Activated naive CD4-positive, alpha-beta T cell treated with anti-CD3 and anti-CD28 coated beads, Interleukin-2, amount 10 ng/mL, durations not matched to agents 7 days and 5 days (primary cell): ENCODE measurements at places on chromosomes 2 and 18.

DNA sequence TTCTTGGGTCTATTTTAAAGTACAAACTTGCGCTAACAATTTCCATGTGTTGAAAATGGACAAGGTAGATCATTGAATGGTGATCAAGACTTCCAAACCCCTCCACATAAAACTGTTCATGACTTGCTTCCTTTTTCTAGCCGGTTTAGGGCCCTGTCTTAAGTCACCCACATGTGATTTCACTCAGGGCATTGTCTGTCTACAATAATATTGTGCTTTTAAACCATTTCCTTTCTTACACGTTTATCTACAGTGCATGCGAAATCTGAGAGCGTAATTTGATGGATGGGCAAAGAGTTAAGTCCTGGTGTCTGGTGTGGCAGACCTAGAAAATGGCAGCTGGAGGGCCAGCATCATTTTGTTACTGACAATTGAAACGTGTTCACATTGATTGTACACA lies 2.0 kb upstream of the ZNF516 start:
- no peak for DNase-seq

DNA sequence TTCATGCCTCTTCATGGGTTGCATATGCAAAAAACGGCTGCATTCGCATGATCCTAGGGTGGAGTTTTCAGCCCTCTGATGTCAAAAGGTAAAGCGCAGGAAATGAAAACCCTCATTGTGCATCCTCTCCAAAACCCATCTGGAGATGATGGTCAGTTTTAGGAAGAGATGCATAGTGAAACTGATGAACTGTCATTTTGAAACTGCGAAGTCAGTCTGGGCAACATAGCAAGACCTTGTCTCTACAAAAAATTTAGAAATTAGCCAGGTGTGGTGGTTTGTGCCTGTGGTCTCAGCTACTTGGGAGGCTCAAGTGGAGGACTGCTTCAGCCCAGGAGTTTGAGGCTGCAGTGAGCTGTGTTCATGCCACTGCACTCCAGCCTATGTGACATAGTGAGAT lies 2.5 kb upstream of the TTLL4 start:
- no peak for DNase-seq

GRCh38 chr2:216596236-216596979 lies 36.8 kb upstream of the IGFBP2 start:
- no peak for DNase-seq

- no peak for DNase-seq
Measured at GRCh38 chr2:16862471-16862870, 196.8 kb upstream of the CYRIA start.

DNA sequence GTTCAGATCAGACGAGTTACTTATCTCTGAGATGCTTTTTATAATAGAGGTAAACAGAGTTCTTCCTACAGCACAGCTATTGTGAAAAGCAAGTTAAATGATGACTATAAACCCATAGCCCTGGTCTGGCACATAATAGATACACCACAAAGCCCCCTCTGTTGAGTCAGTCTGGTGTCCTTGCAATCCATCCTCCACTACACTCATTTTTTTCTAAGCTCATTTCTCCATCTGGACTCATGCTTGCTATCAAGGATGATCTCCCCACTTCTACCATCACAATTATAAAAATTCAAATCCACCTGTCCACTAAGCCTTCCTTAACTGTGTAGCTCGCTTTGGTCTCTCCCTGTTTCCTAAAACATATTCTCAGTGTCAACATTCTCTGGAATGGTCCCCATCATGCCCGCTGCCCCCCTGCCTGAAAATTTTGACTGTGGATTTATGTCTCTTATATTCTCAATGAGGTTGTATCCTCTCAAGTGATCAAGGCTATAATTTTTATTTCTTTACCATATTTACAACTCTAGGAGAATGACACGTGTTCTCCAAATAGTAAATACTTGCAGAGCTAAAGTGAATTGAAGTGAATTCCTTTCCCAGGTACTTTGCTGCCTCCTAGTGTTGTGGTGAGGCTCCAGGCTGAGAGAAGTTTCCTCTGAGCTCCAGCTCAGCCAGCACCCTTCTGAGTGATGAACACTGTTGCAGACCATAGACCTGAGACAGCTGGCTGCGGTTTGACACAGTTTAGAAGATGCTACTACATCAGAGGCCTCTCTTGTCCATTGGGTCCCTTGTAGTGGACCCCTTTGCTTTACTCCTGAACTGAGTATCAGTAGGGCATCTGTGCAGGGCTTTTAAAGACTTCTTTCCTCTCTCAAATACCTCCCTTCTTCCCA lies 108.7 kb downstream of the DPP10 start:
- DNase-seq: peak; percentile 34

DNA sequence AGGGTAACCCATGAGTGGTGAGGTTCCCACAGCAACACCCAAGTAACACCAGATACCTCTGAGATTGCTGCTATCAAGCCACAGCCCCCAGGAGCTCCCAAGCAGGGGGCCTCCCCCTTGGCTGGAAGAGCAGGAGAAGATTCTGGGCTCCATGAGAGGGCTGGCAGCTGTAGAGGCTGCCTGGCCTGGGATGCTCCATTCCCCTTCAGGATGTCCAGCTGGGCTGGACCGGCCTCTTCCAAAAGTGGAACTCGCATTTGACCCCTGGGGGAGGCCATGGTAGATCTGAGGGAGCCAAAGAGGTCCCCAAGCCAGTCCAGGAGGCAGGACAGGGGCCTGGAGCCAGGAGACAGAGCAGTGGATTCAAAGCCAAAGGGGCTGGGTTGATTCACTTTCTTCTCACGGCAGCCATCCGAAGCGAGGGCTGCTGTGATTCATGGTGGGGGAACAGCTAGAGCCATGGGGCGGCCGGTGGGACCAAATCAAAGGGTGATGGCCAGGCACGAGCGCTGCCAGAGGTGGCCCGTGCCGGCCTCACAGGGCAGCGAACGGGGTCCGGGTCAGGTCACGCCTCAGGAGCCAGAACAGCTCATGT lies 95.3 kb upstream of the ID2 start:
- no peak for DNase-seq

DNA sequence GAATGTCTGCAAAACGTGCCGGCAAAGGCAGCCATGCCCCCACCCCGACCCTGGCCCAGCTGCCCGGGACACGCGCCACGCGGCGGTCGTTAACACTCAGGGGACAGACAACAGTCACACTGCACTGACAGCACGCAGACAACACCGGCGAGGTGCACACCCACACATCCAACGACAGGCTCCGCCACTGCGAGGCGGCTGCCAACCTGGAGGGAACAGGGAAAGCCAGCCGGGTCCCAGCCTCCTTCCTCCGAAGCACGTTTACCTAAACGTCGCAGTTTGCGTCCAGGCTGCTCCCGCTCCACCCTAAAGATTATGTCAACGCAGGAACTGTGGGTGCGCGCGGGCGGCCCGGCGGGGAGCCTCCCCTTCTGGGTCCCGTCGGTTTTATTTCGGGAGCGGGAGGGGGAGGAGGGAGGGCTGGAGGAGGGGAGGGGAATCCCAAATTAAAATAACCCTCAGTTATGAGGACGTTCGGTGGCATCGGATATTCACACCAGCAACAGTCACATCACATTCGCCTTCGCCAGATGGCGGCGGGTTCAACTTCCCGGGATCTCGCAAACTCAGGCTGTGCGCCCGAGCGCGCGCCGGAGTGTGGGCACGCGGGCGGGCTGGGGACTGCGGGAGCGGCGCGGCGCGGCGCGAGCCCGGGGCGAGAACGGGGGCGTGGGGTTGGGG lies 644 bp downstream of the PTGR3 start:
- peak; percentile 67 for DNase-seq

GRCh38 chr2:144376926-144377325 lies 143.0 kb downstream of the ZEB2 start:
- DNase-seq: no peak

DNA sequence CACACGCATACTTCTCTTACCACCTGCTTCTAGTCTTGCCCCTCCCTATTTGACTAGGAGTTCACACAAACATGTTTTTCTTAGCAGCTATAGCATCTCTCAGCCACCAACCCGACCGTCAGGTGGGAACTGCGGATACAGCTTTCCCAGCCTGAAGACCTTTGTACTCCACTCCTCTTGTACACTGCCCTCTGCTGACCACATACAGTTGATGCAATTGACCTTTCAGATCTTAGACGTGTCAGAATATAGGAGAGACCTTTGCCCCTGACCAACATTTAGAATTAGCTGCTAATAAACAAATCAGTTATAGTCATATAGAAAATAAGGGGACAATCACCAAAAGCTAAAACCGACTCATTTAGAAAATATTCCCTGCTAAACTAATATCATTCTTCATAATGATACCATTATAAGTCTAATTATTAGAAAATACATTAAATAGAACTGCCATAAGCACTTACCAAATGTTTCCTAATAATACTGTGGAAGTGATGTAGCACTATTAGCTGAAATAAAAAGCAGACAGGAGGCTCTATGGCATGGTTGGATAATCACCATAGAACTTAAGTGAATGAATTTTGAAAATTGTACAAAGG lies 208.4 kb downstream of the RAD51AP2 start:
- DNase-seq: no peak

- DNase-seq: no peak
Measured at GRCh38 chr18:36309436-36310391, 12.2 kb downstream of the FHOD3 start.

GRCh38 chr2:47867205-47867604 lies 39.1 kb downstream of the FBXO11 start:
- DNase-seq: no peak

GRCh38 chr2:13230221-13230620 lies 513.5 kb downstream of the TRIB2 start:
- no peak for DNase-seq

- no peak for DNase-seq
Measured at GRCh38 chr2:163252199-163252598, 413.6 kb upstream of the KCNH7 start.
